ENCODE measurements at places on chromosomes 16 and 17.

DNA sequence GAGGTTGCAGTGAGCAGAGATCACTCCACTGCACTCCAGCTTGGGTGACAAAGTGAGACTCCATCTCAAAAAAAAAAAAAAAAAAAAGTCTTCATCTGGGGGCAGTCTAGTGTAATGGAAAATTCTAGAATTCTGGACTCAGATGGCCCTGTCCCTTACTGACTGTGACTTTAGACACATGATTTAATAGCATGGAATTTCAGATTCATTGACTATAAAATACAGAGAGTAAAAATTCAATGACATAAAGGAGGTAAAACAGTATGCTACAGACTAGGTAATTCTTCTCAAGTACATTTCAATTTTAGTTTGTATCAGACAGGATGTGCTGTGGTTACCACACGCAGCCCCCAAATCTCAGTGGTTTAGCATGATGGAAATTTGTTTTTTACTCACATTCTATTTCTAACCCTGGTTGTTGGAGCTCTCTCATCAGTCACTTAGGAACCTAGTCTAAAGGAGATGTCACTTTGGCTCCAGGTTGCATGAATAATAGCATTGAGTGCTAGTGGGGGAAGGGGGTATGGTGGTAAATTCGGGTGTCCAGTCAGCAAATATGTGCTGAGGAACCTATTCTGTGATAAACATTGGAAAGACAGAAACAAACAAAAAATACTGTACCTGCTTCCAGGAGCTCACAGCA is 444.0 kb downstream of the XYLT1 start:
- DNase-seq: peak; percentile 80
- peak overlapping the region; percentile 77 for H3K27ac ChIP-seq
- H3K4me3 ChIP-seq: peak overlapping the region; percentile 23
- H3K36me3 ChIP-seq: peaks cover 31% of the 10 kb centered on the region

- peaks cover 10% of the 10 kb centered on the region for H3K4me1 ChIP-seq
- no peak overlapping the region for H3K27ac ChIP-seq
- H3K4me3 ChIP-seq: no peak overlapping the region
- DNase-seq: no peak
- H3K36me3 ChIP-seq: peaks cover 39% of the 10 kb centered on the region
Observed at GRCh38 chr17:57294629-57295501, 38.5 kb downstream of the MSI2 start.

- peaks cover 2% of the 10 kb centered on the region for H3K36me3 ChIP-seq
- H3K27me3 ChIP-seq: peaks cover 55% of the 10 kb centered on the region
- peaks cover 8% of the 10 kb centered on the region for H3K4me1 ChIP-seq
- no peak for DNase-seq
- no peak overlapping the region for H3K27ac ChIP-seq
- no peak overlapping the region for H3K4me3 ChIP-seq
Observed at GRCh38 chr16:15856182-15856581, 646 bp downstream of the MYH11 start.

DNA sequence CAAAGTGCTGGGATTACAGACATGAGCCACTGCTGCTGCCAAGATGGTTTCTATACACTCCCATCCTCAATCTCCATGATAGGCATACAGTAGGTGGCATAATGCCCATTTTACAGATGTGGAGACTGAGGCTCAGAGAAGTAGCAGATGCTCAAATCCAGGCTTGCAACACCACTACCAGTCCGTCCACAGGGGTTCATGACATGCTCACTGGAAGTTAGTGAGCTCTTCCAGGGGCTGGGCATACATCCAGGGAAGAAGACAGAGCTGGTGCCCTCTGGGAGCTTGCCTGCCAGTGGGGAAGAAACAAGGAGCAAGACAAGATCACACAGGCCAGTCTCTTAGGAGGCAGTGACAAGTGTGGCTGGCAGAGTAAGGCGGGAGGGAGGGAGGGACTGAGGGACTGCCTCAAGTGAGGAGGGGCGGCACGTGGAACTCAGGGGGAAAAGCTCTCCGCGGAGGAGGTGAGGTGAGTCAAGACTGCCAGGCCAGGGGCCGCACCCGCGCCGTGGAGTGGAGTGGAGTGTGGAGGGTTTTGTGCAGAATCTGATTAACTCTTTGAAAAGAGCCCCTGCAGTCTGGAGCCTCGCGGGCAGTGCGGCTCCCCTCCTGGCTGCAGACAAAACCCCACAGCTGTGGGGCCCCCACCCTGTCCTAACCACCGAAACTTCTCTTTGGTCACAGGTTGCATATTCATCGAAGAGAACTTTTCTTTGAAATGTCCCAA is 27.9 kb downstream of the SREBF1 start:
- peak overlapping the region; percentile 58 for H3K27ac ChIP-seq
- H3K36me3 ChIP-seq: peaks cover 14% of the 10 kb centered on the region
- H3K27me3 ChIP-seq: no peaks in the 10 kb centered on the region
- H3K4me3 ChIP-seq: no peak overlapping the region
- DNase-seq: peak; percentile 83

- H3K4me1 ChIP-seq: no peaks in the 10 kb centered on the region
- H3K36me3 ChIP-seq: no peaks in the 10 kb centered on the region
- no peak overlapping the region for H3K4me3 ChIP-seq
- no peak overlapping the region for H3K27ac ChIP-seq
Observed at GRCh38 chr17:12342161-12342560, 321.5 kb downstream of the MAP2K4 start.
